Ammon's horn (tissue), 1 donor: ENCODE measurements at places on chromosomes 1 and 21.

DNA sequence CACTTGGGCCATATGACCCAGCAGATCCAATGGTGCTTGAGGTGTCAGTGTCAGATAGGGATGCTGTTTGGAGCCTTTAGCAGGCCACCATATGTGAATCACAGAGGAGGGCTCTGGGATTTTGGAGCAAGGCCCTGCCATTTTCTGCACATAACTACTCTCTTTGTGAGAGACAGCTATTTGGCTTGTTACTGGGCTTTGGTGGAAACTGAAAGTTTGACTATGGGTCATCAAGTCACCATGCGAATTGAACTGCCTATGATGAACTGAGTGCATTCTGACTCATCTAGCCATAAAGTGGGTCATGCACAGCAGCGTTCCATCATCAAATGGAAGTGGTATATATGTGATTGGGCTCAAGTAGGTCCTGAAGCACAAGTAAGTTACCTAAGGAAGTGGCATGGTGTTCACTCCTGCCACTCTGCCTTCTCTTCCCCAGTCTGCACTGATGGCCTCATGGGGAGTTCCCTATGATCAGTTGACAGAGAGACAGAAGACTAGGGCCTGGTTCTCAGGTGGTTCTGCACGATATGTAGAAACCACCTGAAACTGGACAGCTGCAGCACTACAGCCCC is 447.3 kb downstream of the AGBL4 start:
- no peak for DNase-seq

DNA sequence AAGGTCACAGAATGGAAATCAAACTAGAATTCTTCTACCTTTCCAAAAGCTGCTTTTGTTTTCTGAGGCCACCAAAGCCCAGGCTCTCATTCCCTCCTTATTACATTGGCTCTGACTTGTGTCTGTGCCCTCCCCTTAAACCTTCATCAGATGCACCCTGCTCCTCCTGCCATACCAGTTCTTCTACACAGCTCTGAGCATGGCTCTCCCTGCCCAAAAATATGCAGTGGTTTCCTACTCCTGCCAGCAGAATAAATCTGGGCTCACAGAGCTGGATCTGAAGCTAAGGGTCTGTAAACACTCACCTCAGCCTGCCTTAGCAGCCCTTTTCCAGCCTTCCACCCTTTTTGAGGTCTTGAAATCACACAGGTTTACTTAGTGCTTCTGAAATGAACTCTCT is 55.0 kb downstream of the TTC3 start:
- no peak for DNase-seq

DNA sequence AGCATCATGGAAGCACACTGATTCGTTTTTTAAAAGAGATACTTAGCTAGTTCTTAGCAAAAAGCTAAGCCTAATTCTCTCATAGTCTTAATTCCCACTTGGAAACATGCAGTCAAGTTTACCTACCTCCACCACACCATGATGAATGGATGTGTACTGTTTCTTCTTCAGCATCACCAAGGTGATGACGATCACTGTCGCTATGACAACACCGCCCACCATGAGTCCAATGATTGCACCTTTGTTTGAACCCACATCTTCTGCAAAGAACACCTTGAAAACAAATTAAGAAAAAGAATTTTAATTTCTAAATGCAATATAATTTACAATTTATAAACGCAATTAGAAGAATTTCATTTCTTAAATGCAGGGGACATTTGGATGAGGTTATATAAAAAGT is 156.8 kb downstream of the GABPA start:
- DNase-seq = no peak

GRCh38 chr1:201891451-201892045 is 2.9 kb downstream of the SHISA4 start:
- DNase-seq = no peak

GRCh38 chr21:29987762-29988161 is 48.0 kb upstream of the GRIK1 start:
- no peak for DNase-seq

GRCh38 chr1:213053455-213053854 is 2.4 kb downstream of the RPS6KC1 start:
- no peak for DNase-seq

- DNase-seq = no peak
Observed at GRCh38 chr1:94646141-94646643, 104.6 kb upstream of the F3 start.

DNA sequence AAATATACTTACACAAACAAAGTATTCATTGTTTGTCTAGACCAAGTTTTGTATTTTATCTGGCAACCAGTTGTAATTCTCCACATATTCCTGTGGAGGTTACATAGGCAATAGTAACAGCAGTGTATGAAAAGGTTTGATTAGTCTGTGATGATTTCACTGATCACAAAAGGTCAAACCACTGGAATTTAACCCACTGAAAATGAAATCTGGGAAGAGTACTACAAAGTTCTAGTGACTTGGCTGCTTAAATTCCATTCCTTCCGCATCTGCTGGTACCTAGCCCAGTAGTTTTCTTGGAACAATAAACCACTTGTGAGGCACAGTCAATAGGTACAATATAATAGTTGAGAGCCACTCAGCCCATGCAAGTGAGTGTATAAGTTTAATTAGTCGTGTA is 205.4 kb downstream of the NFIA start:
- DNase-seq = no peak

- DNase-seq = no peak
Observed at GRCh38 chr1:4851385-4852065, 197.1 kb downstream of the AJAP1 start.

GRCh38 chr1:1683104-1683905 is 9.3 kb downstream of the SLC35E2B start:
- DNase-seq = no peak

DNA sequence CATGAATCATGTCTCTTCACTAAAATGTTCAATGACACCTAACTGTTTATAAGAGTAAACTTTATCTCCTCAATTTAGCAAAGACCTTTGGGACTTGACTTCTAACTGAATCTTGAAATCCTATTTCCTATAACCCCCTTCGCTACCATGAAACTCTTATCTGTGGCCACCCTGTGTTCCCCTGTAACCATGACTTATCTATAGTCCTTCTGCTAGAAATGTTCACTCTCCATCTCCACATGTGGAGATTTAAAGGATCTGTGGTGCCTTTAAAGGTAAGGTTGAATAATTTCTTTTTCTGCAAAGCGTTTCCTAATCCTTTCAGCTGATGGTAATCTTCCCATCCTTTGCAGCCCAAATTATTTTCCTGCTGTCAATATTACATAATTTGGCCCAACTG is 436.3 kb upstream of the RUNX1 start:
- no peak for DNase-seq

DNA sequence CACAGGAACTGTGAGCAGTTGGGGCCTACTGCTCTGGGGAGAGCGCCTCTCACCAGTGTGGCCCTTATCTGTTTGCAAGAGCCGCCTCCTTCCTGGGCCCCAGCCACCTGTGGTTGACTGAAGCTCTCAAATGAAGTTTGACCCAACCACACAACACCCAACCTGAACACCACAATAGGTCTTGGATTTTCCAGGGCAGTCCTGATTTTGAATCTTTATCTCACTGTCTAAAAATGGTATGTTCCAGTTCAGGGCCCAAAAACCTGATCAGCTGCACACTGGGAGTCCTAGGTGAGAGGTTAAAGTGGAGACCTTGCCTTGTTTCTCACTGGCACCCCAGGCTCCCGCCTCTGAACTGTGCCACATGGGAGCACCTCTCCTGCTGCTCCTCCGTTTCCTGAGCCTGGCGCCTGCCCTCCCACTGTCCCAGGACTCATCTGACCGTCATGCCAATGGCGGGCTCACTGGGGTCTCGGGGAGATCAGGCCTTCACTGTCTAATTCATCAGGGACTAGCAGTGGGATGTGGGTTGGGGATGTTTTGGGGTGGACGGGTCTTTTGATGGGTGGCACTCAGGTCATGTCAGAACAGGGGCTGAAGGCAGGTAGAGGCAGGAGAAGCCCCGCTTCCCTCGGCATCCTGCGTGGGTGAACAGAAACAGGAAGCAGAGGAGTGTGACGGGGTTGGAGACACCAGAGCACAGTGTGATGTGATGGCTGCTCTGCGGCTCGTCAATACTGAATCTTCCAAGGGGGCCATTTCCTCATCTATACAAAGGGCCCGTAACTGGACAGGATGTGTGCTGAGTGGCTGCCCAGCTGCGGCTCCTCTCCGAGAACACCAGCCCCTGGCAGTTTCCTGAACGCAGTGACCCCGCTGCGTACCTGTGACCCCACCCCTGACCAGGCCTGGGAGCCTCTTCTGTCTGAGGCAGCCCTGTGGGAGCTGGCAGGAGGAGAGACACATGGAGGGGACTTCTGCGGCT is 59.6 kb upstream of the ITPKB start:
- no peak for DNase-seq

GRCh38 chr1:22096036-22096435 is 43.5 kb downstream of the CDC42 start:
- no peak for DNase-seq

GRCh38 chr1:156767879-156768604 is 707 bp downstream of the PRCC start:
- DNase-seq = peak; percentile 33

DNA sequence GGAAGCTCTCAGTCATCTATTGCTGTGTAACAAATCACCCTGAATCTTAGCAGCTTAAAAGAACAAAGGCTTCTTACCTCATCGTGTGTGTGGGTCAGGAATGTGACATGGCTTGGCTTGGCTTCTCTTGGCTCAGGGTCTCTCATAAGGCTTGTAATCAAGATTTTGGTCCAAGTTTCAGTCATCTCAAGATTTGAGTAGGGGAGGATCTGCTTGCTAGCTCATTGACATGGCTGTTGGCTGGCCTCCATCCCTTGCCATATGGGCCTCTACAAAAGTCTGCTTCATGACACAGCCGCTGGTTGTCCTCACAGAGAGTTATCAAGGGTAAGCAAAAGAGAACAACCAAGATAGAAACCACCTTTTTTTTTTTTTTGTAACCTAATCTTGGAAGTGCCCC is 207.7 kb downstream of the PTPRC start:
- peak; percentile 30 for DNase-seq

DNA sequence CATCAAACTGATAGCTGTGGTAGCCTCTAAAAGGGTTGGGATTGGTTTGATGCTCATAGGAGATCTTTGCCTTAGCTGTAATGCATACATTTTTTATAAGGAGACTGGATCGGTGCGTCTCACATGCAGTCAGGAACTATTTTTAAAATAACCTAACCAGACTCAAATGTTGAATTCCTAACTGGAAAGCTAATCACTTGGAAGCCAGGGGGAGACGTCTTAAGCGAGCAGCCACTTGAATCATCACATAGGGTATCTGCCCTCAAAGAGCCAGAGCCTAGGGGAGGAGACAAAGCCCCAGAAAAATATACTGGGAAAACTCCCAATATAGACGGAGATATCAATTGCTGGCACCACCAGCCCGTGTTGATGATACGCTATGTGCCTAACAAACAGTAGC is 61.7 kb upstream of the PUM1 start:
- no peak for DNase-seq

DNA sequence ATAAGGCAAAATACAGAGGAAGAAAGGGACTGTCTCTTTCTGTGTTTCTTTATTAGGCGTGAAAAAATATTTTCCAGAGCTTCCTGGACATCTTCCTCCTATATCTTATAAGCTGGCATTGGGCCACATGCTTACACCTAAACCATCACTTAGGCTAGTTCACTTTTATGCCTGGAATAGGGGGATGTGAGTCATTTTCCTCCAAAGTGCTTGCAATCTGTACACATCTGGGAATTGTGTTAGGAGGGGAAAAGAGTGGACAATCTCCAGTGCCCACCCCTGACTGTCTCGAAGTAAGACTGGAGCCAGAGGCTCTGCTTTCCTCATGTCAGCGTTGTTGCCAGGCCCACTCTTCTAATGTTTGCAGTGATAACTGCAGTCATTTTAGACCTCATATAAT is 29.9 kb downstream of the GIPC2 start:
- no peak for DNase-seq

DNA sequence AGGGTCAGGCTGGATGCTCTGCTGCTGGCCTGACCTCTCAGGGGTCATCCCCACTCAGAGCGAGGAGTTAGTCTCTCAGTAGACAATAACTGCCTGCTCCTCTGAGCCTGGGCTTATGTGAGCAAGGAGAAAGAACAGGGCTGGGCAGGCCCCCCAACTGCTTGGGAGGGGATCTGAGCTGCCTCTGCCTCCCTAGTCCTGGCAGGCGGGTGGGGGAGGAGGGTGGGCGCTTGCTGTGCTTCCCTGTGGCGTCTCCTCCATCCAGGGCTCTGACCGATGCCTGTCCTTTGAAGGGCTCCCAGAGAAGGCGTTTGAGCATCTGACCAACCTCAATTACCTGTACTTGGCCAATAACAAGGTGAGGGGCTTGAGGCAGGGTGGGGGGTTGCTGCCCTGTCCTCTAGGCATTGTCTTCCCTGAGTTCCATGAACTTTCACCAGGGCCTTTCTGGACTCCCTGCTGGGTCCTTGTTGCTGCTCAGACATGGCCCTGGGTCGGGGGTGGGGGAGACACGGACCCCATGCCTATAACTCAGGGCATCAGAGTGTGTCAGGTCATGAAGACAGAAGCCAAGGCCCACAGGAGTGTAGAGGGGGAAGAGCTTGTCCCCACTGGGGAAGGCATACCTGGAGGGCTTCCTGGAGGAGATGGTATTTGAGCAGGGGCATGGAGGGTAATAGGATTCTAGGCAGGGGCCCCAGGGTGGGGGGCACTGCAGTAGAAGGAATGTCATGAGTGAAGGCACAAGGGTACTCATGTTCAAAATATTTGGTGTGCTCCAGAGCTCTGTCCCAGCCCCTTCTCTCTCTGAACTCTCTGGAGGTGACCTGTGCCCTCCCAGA is 12.5 kb downstream of the PODN start:
- DNase-seq = no peak

GRCh38 chr1:47711184-47711847 is 273.5 kb downstream of the FOXD2 start:
- DNase-seq = no peak

- no peak for DNase-seq
Observed at GRCh38 chr1:192461684-192462083, 113.9 kb upstream of the RGS1 start.

DNA sequence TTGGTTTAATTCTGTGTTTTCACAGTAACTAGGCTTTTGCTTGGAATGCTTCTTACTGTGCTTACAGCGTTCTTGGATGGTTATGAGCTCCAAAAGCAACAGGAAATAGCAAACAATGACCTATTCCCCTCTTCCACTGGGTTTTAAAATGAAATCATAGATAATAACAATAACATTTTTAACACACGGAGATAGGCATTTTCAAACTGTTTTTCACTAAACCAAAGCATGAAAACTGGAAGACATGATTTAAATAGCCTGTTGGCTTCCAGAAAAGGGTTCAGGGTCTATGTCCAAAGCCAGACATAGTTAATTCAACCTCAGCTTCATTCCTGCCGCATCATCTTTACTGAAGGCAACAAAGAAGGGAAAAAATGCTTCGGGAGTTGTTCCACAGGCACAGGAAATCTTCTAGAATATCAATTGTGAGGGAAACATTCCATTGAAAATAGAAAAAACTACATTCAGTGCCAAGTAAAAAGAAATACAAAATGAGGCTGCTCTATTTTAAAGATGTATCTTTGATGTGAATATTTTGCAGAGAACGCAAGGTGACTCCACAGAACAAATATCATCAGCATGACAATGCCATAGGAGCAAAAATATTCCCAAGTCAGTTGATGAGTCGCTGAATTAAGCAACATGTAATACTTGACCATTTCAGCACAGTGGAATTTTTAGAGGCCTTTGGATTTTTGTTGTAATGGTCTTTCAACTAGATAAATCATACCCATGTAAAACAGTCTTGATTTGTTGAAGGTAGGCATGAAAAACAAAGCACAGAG is 80.7 kb downstream of the NID1 start:
- no peak for DNase-seq

GRCh38 chr1:1175221-1176062 is 1.8 kb downstream of the TTLL10 start:
- no peak for DNase-seq

GRCh38 chr1:12433323-12434053 is 184.5 kb downstream of the DHRS3 start:
- DNase-seq = peak; percentile 42
